ENCODE measurements at places on chromosomes 5 and 9.

DNA sequence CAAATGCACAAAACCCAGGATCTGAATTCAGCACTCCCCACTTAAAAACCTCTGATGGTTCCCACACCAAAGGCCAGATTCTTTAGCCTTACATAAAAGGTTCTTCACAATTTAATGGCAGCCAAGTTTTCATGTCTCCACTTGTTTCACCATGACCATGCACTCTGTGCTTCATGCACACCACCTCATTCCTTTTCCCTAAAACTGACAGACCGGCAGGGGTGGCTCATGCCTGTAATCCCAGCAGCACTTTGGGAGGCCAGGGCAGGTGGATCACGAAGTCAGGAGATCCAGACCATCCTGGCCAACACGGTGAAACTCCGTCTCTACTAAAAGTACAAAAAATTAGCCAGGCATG lies 150.4 kb downstream of the SEMA6A start:
- DNase-seq, result no peak

DNA sequence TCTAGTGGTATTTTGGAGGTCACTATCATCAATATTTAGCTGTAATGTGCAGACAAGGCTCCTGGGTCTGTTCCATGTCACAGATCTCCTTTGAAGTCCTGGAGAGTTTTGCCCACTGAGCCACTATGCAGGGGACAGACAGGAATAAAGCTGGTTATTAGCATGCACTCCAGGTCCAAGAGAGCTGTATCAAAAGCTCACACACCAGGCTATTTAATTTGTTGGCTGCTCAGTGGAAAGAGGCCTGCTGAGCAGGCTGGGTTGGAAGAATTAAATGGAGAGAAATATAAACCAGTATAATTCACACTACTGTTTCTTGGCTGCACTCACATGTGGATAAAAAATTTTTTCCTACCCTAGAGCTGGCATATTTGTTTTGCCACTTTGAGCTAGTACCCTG lies 113.8 kb upstream of the TAF11L2 start:
- no peak for DNase-seq

GRCh38 chr5:19369048-19369447 lies 619.0 kb downstream of the CDH18 start:
- DNase-seq, result no peak

GRCh38 chr9:137671196-137671538 lies 52.4 kb downstream of the EHMT1 start:
- no peak for DNase-seq

DNA sequence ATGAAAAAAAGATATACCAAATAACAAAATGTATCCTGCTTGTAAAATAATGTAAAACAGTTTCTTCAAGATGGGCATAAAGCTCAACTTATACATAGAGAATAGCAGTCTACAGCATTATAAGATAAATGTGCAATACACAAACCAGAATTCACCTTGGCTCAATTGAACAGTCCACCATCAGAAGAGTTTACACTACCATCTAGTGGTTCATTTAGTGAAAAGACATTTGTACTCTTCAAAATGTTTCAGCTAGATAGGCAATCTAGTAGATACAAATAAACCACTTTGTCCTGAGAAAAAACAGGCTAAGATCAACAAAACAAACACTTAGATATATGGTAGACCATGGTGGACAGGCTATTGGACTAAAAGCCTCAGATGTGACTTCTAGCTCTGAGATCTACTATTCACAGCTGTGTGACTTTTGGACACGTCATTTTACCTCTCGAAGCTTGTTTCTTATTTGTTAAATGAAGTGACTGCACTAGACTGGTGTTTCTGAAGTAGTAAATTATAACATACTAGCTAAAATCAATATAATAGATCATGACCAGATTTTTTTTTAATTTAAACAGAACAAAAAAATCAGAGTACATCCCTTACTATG lies 22.1 kb upstream of the TPD52L3 start:
- peak; percentile 20 for DNase-seq

GRCh38 chr5:78803353-78803752 lies 154.8 kb upstream of the LHFPL2 start:
- DNase-seq, result no peak

GRCh38 chr5:96875791-96876291 lies 459 bp upstream of the ERAP2 start:
- DNase-seq, result no peak

GRCh38 chr5:112077180-112077579 lies 320.2 kb upstream of the NREP start:
- DNase-seq, result no peak

All from germinal center (tissue), 1 donor.